CD4-positive, CD25-positive, alpha-beta regulatory T cell (primary cell): ENCODE measurements at places on chromosomes 13 and 19.

DNA sequence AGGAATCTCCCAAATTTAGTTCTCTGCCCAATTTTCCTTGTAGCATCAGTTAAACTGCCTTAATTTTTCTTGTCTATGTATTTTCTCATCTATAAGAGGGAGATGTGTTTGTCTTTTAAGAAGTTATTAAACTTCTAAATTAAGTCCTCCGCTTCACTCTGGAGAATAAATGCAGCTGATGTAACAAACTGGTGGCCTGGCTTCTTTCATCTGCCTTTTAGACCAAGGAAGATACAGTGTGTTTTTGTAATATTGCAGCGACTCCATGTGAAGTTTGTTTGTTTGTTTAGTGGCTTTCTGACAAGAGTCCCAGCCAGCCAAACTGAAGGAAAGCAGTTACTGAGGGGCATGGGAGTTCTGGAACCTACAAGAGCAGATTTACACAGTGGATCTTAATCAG, 56.4 kb downstream of the KLF12 start:
- no peak for DNase-seq

DNA sequence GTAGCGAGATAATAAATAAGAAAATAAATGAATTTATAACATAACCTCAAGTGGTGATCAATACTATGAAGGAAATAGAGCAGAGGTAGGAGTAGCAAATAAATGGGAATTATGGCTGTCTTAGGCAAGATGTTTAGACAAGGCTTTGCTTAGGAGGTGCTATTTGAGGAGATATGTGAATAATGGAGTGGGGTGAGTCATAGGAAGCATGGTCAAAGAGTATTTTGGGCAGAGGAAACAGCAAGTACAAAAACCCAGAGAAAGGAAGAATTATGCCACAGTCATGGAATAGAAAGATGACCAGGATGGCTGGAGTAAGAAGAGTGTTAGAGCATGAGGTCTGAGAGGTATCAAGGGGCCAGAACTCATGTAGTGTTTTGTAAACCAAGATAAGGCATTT, 33.6 kb upstream of the LPAR6 start:
- no peak for DNase-seq

- DNase-seq, result no peak
Observed at GRCh38 chr19:38686530-38686888, 39.1 kb downstream of the ACTN4 start.

- no peak for DNase-seq
Observed at GRCh38 chr13:51237386-51237785, 15.2 kb downstream of the FAM124A start.

DNA sequence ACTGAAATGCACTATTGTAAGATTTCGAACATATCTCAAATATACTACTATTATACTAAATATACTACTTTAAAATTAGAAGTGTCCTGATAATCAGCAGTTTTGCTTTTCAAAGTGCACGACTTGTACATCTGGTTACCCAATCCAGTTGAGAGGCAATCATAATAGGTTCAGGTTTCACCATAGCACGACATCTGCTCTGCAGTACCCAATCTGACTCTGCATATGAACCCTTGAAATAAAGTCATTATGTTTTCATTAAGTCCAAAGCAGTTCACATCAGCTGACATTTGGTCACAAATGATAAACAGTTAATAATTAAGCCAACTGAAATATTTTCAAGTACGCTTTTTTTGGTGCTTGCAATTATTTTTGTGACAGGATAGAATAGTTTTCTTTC, 90.6 kb downstream of the PCDH9 start:
- no peak for DNase-seq

DNA sequence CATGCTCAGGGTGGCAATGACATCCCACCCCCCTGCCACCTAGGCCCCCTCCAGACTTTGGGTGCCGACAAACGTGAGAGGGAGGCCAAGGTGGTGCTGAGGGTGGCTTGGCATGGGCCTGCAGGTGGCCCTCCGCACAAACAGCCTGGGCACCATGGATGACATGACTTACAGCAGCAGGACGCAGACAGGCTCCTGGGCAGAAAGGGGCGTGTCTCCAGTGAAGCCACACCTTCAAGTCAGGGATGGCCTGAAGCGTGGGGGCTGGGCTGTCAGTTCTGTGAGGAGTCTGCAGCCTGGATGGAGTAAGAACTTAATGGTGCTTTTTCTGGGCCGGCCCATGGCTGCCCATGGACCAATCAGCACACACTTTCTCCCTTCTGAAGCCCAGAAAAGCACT, 25.3 kb downstream of the POMP start:
- no peak for DNase-seq

GRCh38 chr19:5951338-5951861, 26.5 kb downstream of the RANBP3 start:
- DNase-seq, result no peak

DNA sequence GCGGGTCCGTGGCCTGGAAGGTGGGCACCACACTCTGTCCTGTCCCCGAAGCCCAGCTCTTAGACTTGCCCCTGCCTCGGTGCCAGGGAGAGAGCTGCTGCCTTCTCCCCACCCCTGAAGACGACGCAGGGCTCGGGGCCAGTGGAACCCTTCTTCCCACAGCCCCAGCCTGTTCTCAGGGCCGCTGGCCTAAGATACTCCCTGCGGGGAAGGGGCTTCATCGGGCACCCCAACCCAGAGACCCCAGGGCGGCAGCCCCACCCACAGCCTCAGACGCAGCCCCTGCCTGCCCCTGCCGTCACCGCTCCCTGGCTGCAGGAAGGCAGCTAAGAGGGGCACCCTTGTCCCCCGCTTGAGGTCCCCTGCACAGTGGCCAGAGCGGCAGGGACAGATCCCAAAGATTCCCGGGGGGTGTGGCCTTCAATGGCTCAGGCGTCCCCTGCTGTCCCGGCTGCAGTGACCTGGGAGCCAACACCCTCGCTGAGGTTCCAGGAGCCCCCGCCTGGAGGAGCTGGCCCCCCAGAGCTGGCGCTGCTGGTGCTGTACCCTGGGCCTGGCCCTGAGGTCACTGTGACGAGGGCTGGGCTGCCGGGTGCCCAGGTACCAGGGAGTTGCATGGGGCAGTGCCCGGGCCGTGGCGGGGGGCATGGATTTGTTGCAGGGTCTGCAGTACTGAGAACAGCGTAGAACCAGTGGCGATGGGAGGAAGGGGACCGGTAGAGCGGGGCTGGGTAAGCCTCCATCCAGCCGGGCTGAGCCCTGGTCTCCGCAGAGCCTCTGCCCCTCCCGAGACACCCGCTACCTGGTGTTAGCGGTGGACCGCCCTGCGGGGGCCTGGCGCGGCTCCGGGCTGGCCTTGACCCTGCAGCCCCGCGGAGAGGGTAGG, 1.0 kb downstream of the AMH start:
- DNase-seq, result no peak

GRCh38 chr19:1107661-1108261, 4.0 kb downstream of the GPX4 start:
- DNase-seq, result no peak

DNA sequence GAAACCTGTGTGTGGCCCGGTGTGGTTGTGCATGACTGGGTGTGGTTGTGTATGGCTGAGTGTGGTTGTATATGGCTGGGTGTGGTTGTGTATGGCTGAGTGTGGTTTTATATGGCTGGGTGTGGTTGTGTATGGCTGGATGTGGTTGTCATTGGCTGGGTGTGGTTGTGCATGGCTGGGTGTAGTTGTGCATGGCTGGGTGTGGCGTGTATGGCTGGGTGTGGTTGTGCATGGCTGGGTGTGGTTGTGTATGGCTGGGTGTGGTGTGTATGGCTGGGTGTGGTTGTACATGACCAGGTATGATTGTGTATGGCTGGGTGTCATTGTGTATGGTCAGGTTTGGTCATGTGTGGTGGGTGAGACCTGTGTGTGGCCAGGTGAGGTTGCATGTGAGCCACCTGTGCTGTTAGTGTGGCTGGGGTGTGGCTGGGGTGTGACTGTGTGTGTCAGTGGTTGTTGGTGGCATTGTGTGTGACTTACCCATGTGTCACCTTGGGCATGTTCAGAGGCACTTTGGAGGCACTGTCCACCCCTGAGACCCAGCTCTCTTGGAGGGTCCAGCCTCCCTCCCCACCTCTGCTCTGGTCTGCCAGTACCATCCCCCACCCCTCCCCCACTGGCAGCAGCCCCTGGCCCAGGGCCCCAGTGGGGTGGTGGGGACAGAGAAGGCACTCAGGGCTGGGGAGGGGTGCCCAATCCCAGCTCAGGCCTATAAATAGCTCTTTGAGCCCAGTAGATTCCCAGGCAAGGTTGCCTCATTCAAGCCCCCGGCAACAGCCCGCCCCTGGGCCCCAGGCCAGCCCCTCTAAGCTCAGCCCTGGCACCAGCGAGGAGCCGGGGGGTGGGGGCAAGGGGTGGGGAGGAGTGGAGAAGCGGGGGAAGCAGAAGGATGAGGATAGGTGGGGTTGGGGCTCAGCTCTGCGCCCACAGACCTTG, 3.9 kb upstream of the NCAN start:
- peak; percentile 57 for DNase-seq

DNA sequence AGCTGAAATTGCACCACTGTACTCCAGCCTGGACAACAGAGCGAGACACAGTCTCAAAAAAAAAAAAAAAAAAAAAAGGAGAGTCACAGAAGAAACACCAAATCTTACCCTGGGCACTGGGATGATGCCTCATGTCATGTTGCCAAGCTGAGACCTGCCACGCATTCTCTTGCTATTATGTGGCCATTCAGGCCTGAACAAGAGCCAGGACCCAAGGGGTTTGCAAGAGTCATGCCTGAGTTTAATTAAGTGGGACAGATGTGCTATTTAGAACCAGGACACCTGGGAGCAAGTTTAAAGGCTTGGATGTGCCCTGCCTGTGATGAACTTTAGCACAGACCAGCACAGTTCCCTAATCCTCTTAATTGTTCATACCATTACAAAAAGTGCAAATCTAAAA, 9.8 kb downstream of the PNMA8A start:
- no peak for DNase-seq

DNA sequence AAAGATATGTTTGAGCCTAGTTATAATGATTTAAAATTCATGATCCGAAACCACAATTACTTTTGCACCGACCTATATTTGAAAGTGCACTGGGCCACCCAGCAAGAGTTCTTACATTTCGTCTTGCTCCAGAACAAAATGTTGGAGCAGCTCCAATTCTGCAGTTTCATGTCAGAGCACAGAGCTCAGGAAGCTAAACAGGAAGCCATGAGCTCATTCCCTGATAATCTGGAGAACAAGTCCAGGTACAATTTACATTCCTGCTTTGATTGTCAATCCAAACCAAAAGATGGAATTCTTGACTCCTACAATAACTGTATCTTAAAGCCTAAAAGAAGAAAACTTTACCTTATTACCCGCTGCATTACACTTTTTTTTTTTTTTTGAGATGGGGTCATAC, 131.8 kb downstream of the KCTD12 start:
- no peak for DNase-seq

GRCh38 chr13:35210261-35210660, 266.2 kb downstream of the MAB21L1 start:
- DNase-seq, result no peak

DNA sequence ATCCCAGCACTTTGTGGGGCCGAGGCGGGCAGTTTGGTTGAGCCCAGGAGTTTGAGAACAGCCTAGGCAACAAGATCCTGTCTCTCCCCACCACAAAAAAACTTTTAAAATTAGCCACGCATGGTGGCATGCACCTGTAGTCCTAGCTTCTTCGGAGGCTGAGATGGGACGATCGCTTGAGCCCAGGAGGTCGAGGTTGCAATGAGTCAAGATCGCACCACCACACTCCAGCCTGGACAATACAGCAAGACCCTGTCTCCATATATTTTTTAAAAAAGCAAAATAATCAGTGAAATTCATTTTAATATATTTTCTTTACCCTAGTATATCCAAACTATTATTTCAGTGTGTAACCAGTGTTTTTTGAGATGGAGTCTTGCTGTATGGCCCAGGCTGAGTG, 8.2 kb downstream of the AP2A1 start:
- no peak for DNase-seq

- DNase-seq, result no peak
Observed at GRCh38 chr13:30523211-30523610, 57.5 kb upstream of the HMGB1 start.

- DNase-seq, result no peak
Observed at GRCh38 chr13:110347535-110348308, 40.6 kb downstream of the COL4A2 start.

- no peak for DNase-seq
Observed at GRCh38 chr13:44451651-44452050, 78.0 kb downstream of the SERP2 start.

DNA sequence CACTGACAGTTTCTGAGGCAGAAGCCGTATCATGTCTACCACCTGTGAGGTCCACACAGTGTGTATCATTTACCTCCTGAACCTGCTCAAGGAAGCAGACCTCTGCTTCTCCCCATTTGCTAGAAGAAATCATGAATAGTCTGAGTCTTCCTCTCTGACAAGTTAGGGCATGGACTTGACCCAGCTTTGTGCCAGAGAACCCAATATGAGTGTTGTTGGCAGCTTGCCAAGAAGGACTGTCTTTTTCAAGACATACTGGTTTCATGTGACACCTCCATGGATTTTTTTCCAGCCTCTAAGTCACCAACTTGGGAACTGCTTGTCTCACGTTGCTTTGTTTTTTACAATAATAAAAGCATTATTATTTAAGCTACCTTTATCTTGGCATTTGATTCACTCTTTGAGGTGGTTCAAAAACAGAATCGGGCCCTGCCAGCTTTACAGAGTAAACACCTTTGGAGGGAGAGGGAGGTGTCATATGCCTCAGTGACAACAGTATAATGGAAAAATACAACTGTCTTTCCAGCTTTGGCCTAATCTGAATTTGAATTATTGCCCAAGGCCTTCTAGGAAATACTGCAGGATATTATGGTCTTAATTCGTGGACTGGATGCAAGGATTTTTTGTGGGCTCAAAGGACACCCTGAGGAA, 9.6 kb downstream of the ZNF211 start:
- no peak for DNase-seq

- DNase-seq, result no peak
Observed at GRCh38 chr13:88617176-88617575, 946.0 kb downstream of the SLITRK5 start.

DNA sequence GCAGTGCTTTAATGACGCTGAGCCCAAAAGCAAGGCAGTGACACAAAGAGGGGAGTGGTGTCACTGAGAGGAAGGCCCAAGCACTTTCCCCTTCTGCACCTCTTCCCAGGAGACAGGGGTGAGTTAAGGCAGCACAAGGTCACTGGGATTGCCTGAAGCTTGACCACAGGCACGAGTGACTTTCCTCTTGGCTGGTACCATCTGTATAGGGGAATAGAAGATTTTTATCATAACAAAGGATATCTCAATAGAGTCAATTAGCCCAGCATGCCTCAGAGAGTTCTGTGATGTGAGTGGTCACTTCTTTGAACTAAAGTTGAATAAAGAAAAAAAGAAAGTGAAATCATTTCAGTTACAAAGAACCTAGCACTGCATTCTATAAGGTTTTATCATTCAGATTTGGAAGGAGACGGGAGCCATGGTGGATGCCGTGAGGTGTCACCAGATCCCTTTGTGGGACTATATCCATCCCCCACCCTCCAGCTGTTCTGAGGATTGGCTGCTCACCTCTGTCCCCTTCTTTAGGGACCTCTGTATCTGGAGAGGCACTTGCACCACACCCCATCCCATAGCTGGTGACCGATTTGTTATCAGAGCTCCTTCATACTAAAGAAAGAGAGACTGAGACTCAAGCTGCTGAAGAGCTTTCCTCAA, 291.2 kb downstream of the DCT start:
- no peak for DNase-seq

- no peak for DNase-seq
Observed at GRCh38 chr19:46660008-46660517, 919 bp downstream of the DACT3 start.

- DNase-seq, result no peak
Observed at GRCh38 chr13:61908906-61909615, 493.4 kb upstream of the PCDH20 start.

GRCh38 chr13:44726214-44726613, 150.1 kb upstream of the TSC22D1 start:
- DNase-seq, result no peak
